ENCODE measurements at places on chromosomes 2 and 18. TPM values are rescaled to one million over a fixed set of nuclear protein-coding genes. Genes with fewer than 3 reads are reported as not detected.

DNA sequence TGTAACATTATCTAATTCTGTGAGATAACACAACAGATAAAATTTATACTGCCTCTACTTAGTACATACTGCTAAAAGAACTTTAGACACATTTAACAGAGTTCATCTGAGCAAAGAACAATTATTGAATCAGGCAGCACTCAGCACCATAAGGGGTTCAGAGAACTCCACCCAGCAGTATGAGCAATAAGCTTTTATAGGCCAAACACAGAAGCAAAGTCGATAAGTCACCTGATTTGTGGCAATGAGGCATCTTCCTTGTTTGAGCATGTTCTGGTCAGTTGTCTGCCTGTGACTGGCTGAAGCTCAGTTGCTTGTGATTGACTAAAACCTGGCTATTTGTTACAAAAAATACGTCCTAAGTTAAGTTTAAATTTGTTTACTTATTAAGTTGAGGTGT is 746.1 kb upstream of the DDX18 start:
- DNase-seq, result no peak

GRCh38 chr2:81672923-81673322 is 1368.4 kb upstream of the LRRTM1 start:
- no peak for DNase-seq

DNA sequence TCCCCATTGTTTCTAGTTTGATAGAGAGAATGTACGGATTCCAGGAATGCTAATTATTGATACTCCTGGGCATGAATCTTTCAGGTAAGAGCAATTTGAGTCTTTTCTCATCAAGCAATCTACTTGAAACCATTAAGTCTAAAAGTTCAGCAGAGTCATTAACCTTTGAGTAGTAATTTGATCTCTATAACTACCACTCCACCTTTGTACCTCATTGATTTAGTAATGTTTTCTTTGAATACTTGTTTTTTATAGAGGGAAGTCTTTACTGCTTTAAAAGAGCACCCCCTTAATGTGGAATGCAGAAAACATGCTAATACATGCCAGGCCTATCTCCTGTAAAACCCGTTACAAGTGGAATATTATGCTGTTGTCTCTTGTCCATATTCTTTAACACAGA is 45.0 kb downstream of the EIF5B start:
- DNase-seq, result no peak

DNA sequence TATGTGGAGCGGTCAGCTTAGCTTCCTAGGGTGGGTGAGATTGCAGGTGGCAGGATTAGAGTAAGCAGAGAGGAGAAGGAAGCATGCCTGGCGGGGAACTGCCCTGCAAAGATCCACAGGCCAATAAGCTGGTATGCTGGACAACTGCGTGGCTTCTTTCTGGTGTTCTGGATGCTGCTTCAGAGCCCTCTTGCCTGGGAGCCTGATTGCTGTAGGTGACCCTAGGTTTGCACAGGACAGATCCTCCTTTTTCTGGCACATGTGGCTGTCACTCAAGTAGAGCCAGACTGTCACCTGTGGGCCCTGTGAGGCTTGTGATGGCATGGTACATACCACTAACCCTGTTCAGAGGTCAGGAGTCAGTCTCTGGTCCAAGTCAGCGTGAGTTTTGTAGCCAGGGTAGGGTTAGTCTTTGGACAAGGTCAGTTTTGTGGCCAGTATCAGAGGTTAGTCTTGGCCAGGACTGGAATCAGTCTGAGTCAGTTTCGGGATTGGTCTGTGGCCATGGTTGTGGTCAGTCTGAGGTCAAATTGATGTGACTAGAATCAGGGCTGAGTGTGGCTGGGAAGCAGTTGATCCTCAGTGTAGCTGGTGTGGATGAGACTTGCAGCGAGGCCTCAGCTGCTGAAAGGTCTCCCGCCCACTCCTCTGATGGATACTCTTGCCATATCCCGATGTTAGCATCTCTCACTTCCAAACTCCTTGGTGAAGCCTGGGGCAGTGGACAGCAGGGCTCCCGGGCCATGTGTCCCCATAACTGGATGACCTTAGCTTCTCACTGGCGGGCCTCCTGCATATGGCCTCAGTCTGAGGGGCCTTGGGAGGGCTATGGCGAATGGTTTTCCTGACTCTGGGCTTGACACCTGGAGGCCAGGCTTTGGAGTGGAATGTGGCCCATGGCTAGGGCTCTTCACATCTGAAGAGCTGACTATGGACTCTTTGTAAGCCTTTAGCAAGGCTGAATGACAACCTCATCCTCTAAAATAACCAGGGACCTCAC is 260.5 kb downstream of the DYSF start:
- DNase-seq, result no peak

DNA sequence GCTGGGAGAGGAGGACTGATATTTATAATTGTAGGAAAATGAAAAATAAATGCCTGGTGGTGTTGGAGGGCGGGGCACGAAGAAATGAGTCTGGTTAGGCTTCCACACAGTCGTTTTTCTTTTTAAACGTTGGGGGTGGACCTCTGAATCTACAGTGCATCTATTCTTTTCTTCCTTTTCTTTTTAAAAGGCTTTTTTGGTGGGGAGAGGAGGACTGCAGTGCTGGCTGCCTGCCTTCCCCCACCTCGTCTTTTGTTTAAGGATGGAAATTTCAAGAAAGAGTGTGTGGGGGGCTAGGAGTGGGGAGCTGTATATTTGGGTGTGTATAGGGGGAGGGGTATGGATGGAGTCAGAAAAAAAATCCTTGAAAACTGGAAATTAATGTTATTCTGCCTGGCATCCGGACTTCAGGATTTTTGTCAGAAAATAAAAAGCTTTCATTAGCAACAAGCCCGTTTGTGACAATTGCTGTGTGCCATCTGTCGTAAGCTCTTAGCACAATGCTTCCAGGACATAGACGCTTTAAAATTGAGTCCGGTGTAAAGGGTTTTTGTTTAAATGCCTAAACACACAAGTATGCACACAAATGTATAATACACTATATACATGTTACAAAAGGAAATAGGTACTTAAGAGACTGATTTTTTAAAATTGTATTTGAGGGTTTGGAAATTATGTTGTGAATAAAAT is 1.1 kb downstream of the MAP2 start:
- DNase-seq, result no peak

DNA sequence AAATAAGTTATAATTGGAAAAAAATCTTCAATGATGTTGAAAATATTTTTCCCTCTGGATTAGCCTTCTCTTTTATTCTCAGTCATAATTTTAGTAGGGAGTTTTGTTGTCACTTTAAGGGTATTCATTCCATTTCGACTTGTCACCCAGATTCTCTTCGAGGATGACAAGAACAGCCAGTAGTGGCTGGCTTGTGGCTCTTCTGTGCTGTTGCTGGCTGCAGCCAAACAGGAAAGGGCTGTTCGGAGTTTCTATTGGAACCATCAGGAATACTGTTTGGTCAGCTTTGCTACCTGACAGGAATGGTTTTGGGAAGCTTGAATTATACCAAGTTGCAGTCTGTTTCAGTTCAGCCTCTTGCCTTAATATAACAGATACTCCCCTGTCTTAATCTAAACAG is 41.6 kb downstream of the MGAT5 start:
- DNase-seq, result no peak

GRCh38 chr2:176682278-176682677 is 413.0 kb downstream of the MTX2 start:
- no peak for DNase-seq

GRCh38 chr2:231168460-231169139 is 29.8 kb upstream of the ARMC9 start:
- no peak for DNase-seq

DNA sequence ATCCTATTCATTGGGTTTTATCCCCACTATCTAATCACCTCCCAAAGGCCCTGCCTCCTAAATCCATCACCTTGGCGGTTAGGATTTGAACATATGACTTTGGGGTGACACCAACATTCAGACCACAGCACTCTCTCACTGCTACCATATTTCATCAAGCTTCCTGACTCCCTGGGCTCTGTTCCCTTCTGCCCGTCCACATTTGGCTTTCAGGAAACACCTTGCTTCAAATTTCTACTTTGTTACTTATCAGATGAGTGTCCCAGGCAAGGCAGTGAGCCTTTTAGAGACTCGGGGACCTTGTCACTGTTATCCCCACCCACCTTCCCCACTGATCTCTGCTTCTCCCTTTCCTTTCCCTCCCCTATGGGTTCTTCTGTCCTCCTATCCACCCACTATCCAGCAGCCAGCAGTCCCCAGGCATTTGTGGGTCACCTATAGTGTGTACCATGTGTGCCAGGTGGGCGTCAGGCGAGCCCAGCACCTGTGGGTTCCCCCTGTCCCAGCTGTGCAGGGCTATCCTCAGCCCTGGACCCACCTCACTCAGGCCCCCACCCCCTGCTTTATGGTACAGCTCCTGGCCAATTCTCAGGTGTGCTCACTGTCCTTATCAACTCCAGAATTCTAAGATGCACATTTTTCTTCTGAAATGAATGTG is 230.9 kb downstream of the LOXHD1 start:
- no peak for DNase-seq

Gene TUBA3E
- total RNA-seq, result not detected

Gene TBR1
- not detected for total RNA-seq

Gene FSIP2
- 0.36 TPM for total RNA-seq

All from CD4-positive, alpha-beta memory T cell (primary cell).